Stimulated activated CD8-positive, alpha-beta memory T cell treated with anti-CD3 and anti-CD28 coated beads, Interleukin-4, amount 100 ng/mL, for 1 hour (primary cell): ENCODE measurements at places on chromosomes 6 and 20.

DNA sequence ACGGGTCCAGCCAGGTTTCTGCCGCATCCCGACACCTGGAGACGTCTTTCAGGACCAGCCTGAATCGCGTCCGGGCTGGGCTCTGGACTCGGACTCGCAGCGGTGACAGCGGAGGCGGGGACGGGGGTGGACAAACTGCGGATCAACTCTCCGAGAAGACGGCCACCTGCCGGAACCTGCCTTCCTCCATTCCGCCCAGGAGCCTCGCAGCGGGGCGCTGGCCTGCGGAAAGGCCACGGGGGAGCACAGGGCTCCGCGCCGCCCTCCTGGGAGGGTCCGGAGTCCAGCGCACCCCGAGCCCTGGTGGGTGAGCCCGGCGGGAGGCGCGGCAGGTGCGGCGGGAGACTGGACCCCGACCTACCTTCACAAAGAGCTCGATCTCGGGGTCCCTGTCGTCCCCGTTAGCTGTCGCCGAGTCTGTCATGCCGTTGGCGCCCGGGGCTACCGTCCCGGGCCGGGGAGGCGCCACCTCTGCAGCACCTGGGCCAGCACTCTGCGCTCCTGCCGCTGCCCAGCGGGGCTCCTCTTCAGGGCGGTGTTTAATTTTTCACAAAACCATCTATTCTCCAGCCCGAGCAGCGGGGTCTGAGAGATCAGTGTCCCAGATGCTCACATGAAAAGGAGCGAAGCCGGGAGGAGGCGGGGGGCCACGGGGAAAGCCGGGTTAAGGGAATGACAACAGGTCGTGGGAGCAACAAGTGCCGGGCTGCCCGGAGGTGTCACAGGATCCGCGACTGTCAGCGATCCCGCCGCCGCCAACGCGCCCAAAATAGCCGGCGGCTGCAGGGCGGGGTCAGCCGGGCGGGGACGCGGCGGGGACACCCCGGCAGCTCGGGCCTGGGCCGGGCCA lies at the start of gene CLIC5:
TSS of gene CLIC5 (minus strand) at position 742 of the 850 bp plus-strand sequence. CDS start at position 424, 318 bp downstream.
- DNase-seq, result no peak

- no peak for DNase-seq
Observed at GRCh38 chr6:139114746-139115145, 20.1 kb upstream of the HECA start.

- DNase-seq, result no peak
Observed at GRCh38 chr20:2418388-2418787, 37.7 kb downstream of the TGM6 start.

DNA sequence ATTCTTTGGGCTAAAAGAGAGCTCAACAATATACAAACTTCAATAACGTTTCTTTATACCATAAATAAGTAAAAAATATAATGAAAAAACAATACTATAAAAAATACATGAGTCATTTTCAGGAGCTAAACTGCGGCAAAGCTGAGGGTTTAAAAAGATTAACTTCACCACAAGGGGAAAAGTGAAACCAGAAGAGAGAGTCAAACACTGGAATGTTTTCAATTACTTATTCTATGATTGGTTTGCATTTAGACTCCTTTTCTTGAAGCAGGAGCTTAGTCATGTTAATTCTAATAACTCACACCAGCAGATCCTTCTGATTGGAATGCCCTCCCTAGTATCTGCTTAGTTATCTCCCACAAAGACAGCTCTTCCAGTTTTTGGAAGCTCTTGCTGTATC lies 627.3 kb downstream of the UTRN start:
- DNase-seq, result no peak

DNA sequence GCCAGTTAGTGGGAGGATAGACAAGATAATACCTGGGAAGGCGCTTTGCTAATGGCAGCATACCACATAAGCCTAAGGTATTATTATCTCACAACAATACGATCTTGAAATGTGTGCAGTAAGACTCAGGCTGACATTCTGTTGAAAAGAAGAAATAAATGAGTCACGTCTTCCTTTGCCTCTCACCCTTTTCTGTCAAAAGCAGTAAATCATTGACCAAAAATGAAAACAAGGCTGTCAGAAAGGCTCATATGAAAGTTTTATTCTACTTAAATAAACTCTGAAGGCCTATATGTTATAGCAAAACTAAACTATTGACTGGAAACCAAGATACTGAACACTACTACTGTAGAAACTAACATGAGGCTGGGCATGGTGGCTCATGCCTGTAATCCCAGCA lies 43.1 kb upstream of the IL20RA start:
- no peak for DNase-seq

DNA sequence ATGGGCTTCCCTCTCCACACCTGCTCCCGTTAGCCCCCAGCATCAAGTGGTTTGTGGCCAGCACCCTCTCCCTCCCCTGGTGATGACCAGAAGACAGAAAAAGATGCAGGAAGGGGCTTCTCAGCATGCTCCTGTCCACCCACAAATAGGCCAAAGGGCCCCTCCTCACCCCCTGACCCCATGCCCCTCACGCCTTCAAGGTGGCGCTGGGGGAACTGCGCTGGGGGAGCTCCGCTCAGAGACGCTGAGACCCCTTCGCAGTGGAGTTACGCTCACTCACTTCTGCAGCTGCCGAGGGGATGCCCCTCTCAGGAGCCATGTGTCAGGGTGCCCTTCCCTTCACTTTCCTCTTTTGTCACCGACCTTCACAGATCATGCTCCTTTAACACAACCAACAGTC lies 92.0 kb downstream of the PSMB1 start:
- no peak for DNase-seq

- DNase-seq, result no peak
Observed at GRCh38 chr20:32585011-32585585, at the start of gene NOL4L. Gene NOL4L (minus strand): TSS chr20:32585333. CDS start chr20:32584890, 443 bp downstream.

- DNase-seq, result no peak
Observed at GRCh38 chr20:61354501-61354900, 102.4 kb downstream of the CDH4 start.

GRCh38 chr20:16701296-16701695 lies 28.5 kb upstream of the SNRPB2 start:
- DNase-seq, result no peak

DNA sequence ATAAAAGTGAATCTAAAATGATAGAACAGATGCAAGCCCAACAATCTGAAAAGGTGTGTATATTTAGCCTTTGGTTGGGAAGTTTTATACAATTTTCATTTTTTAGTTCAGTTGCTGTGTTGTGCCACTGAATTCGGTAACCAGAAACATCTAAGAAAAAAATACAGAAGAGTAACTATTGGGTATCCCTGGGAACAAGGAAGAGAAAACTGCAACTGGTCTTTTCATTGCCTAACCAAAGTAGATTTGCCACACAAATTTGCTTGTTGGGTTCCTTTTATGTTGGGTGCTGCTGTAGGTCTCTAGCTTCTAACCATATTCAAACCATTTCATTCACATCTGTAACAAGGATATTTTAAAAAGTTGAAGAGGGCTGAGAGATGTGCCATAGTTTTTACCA lies 2.8 kb upstream of the TMEM30A start:
- no peak for DNase-seq
